ENCODE measurements at places on chromosomes 4 and X. TPM values are rescaled to one million over a fixed set of nuclear protein-coding genes. Genes with fewer than 3 reads are reported as not detected.

The TAF7L gene
- 1.7 TPM for total RNA-seq

The UTP14A gene
- 21.7 TPM for total RNA-seq

GRCh38 chr4:32192363-32192762 lies 1472.2 kb downstream of the PCDH7 start:
- no peak for DNase-seq

DNA sequence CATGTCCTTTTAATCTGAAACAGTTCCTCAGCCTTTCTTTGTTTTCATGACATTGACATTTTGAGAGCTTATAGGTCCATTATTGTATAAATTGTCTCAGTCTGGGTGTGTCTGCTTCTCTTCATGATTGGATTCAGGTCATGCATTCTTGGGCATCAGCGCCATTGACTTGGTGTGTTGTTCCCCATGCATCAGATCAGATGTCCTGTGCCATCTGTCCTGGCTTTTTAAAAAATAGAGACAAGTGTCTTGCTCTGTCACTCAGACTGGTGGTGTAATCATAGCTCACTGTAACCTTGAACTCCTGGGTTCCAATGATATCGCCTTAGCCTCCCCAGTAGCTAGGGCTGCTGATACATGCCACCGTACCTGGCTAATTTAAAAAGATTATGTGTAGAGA lies 55.7 kb downstream of the TBC1D14 start:
- no peak for DNase-seq

DNA sequence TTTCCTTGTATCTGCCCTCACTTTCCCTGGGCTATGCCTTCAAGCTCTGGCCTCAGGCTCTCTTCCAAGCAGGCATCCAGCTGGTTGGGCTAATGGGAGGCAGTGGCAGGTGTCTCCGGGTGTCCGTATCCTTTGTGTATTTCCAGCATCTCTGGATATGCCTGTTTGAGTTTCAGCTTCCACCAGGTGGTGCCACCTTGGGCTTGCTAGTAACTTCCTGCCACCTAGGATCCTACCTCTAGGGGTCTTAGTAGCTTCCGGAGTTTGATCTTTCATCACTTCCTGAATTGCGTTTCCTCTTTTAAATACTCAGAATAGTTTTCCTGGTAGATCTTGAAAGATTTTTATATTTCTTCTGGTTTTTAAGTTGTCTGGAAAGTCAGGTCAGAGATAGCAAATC lies 23.2 kb upstream of the ANOS1 start:
- no peak for DNase-seq

GRCh38 chr4:74159143-74159709 lies 1.3 kb downstream of the MTHFD2L start:
- DNase-seq: no peak

DNA sequence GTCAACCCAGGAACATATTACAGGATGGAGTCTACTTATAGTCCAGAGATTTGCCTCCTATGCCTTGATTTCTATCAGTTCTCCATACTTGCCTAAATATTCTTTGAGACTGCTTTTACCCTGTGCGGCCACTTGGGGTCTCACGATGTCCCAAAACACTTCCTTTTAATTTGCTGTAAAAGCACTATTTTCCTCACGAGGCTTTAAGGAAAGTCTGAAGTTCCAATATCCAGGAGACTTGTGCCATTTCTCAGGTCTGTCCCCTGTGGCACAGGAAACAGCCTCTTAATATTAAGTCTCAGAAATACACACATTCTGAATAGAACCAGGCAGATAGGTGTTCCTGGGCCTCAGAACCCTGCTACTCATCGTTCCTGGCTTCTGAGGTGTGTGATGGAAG lies 142.9 kb downstream of the TMEM164 start:
- DNase-seq: no peak

GRCh38 chr4:167079762-167080161 lies 154.5 kb downstream of the SPOCK3 start:
- no peak for DNase-seq

DNA sequence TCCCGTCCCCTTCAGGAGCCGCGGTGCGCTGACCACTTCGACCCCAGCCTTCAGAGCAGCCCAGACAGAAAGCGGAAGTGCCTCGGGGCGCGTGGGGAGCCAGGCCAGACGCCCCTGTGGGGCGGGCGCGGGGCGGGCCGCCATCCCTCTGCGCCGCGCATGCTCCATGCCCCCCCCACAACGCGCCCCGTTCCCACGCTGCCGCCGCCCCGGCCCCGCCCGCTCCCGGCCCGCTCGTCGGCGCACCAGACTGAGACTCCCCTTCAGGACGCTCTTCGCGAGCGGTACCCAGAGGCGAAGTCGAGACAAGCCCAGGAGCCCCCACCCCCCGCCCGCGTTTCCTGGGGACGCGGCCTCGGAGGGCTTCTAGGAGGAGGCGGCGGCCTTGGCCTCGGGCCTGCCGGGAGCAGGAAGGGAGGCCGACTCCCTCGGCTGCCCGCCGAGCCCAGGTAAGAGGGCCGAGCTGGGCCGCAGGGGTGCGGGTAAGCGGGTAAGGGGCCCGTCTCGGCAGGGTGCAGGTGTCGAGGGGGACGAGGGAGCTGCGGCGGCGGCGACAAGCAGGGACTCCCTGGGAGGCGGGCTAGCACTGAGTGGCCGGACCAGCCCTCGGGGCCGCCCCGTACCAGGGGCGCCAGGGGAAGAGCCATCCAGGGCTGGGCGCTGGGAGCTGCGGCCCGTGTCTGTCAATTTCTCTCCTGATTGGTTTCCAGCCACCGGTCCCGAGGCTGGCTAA lies at the start of gene ZFP92:
ZFP92 (plus strand) TSS at position 218 of the 733 bp plus-strand sequence. CDS start 6,851 bp downstream, outside the sequence.
- DNase-seq: no peak

GRCh38 chrX:20727447-20727846 lies 460.7 kb upstream of the RPS6KA3 start:
- DNase-seq: no peak

Measured in glomerular endothelial cell (primary cell).